Caudate nucleus (tissue), 63 donors: ENCODE measurements at places on chromosomes 7 and 10.

DNA sequence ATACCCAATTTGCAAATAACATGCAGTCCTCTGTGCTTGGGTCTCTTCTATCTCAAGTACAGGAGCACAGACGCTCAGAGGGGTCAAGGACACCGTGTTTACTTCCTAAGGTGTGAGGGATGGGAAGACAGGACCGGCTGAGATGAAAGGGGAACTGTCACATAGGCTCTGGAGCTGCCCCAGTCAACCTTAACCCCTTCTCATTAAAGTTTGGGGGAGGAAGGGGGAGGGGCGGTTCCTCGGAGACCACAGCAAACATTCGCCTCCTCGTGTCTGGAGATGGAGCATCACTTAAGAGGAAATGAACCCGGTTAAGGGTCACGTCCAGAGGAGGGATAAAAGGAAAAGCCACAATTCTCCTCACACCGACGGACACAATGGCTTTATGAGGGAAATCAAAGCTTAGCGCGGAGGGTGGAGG is 1.1 kb downstream of the SH3PXD2A start:
- no peak for DNase-seq

GRCh38 chr10:55550236-55550635 is 749.2 kb upstream of the PCDH15 start:
- DNase-seq, result no peak

DNA sequence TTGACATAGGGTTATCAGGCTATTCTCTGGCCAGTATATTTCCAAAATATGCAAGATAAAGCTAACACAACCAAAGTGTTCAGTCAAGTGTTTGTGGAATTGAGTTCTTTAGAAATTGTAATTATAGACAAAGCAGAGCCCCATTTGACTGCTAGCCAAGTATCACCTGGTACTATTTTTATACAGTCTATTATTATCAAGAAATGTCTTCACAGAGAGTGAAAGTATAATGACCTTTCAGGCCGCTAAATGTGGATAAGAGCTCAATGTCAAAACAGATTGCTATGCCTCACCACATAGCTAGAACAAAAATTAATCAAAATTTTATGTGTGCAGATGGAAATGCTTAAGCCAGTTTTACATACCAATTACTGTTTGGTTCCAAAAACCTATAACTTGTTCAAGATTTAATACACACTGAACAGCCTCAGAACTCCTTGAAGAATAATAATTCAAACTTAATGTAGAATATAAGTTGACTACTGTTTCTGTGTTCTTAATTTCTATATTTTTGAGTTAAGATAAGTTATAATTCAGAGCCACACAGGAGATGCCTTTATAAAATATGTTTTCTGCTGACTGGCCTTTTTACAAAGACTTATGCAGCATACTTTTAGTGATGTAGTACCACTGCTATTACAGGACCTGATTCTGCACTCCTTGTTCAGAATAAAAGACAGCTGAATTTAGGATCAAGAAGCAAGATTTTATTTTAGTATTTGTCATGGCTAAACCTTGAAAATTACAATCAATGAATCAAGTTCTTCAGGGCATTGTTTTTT is 31.0 kb downstream of the PRPS1L1 start:
- no peak for DNase-seq

DNA sequence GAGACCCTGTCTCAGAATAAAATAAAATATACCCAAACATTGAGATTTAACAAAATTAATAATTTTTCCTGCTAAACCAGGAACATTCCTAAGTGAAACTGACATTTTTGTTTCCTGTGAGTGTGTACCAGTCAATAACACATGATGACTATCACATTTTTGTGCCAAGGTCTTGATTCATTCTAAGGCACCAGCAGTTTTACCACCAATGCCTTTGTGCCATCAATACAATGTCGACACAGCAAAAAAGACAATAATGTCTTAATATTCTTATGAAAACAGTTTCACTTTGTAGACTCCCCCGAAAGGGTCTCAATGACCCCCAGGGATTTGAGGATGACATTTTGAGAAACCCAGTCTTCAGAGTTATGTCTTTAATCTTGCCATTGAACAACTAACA is 7.2 kb upstream of the CADPS2 start:
- DNase-seq, result no peak

- no peak for DNase-seq
Observed at GRCh38 chr10:124792998-124793352, 1.3 kb upstream of the EEF1AKMT2 start.

GRCh38 chr10:125684581-125684980 is 1.6 kb upstream of the TEX36 start:
- DNase-seq, result no peak

GRCh38 chr10:124724279-124725027 is 19.7 kb downstream of the FAM53B start:
- DNase-seq, result peak; percentile 26

DNA sequence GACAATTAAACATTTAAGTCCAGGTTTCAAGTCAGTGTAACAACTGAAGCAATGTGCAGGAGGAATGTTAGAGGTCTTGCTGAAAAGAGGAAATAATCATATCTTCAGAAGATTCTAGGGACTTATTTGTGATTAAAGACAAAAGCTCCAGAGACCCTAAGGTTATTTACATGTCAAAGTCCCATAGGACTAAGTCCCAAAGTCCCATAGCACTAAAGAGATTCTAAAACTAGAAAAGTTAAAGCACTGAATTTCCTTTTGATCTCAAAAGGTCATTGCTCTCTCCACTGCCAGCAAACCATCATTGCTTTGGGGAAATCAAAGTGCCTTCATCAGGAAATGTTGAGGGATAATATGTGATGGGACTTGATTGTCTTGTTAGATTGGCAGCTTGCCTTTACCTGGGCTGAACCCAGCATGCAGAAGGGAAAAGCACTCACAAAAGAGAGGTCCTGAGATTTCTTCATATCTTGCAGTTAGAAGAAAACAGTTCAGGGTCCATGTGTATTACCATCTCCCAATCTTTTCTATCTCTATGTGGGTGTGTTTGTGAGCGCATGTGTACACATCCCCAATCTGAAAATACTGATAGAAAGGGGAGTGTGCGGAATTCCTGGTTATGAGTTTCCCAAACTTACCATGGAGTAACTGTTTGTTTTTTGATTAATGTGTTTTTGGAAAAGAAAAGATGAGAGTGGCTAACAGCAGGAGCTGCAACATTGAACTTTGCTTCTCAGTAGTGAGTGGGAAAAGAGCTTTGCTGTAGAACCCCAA is 21.8 kb downstream of the NUDT13 start:
- no peak for DNase-seq

GRCh38 chr10:106360870-106361269 is 803.6 kb downstream of the SORCS1 start:
- DNase-seq, result no peak

DNA sequence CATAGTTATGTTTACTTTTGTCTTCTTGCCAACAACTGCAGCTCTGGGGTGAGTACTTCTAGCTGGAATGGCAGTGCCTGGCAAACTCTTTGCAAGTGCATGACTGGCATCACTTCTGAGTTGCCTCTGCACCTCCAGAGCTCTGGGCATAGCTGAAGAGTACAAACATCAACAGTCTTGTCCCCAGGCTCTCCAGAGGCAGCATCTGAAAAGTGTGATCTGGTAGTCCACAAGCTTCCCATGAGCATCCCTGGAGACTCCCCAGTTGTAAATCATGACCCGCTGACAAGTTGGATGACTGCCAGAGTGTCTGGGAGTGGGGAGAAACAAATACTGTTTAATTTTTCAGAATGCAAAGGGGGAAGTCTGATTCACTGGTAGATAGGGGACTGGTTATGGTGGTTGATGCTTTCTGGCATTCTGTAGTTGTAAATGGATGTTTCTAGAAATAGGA is 138.9 kb upstream of the CDK13 start:
- DNase-seq, result no peak

DNA sequence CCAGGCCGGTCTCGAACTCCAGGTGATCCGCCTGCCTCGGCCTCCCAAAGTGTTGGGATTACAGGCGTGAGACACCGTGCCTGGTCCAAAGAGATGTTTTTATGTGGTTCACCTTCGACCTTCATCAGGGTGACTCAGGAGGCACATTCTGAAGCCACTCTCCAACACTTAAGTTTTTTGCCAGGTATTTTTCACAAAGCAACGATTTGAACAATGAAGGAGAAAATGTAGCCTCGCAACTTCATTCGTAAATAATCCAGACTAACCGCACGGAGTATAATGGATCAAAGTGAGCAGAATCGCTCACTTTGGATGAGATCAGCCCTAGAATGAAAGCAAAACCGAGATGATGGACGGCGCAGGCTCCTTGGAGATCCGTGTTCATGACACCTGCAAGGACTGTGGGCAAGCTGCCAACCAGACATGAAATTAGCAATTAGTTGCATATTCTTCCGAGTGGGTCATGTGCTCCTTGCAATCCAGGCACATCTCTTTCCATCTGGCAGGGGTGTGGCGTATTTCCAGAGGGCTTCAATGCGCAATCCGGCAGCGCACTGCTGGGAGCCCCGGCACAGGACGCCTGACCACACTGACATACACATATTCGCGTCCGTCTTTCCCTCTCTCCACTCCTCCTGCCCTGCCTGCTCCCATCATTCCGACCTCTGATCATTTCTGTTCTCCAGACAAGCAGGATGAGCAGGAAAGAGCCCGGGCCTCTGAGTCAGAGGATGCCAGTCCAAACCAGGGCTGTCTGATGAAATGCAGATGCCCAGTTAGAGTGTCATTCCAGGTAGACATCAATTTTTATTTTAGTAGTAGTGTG is 148.4 kb downstream of the KLF6 start:
- DNase-seq, result no peak

DNA sequence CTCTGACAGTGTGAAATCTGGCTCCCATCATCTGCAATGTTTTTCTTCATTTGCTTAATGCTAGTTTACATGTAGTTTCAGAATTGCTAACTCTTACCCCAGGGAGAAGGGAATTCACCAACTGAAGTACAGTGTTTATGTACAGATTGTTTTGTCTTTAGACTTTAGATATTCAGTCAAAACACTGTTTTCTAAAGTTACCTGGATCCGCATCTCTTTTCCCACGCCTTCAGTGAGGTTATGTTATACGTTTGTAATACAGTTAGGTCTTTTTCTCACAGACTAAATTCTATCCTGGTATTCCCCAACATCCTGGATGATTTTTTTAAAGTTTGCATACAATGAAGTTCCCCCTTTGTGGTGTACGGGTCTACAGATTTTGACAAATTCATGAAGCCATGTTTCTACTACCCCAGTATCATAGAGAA is 3.2 kb upstream of the LYZL1 start:
- DNase-seq, result no peak

DNA sequence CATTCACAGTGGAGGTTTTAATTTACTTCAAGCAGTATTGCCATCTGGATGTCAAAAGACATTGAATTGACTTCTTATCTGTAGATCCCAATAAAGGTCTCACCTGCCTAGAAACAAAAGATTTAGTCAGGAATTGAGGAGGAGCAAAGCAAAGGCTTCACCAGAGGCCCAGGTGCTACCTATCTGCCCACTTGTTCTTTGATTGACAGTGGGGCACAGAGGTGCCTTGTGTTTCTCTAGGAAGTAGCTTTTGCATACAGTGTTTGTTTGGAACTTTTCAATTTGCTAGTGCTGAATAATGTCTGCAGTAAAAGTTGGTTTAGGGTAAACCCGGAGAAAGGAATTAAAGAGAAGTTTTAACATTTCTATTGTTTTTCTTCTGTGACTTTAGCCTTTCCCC is 40.4 kb downstream of the AUTS2 start:
- DNase-seq, result no peak

- no peak for DNase-seq
Observed at GRCh38 chr7:5692845-5693278, 88.6 kb downstream of the RNF216 start.

GRCh38 chr10:30182191-30183054 is 123.0 kb upstream of the JCAD start:
- DNase-seq, result no peak

DNA sequence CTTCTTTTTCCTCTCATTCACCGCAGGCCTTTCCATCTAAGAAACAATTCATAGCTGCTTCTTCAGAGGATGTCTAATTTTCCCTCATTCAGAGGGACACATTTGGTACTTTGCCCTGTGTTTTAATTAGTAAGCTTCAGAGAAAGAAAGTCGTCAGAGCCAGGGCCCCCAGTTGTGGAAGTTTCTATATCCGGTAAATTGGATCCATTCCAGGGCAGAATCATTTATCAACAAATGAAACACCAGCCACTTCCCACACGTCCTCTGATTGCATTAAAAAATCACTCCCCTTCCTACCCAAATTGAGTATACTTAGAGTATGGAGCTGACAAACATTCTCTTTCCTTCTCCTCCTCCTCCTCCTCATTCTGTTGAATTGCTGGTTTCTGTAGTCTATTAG is 205.8 kb upstream of the HDAC9 start:
- DNase-seq, result no peak

- DNase-seq, result no peak
Observed at GRCh38 chr7:85135977-85136376, 50.9 kb downstream of the SEMA3D start.

GRCh38 chr10:514137-514671 is 175.3 kb downstream of the DIP2C start:
- peak; percentile 38 for DNase-seq

- no peak for DNase-seq
Observed at GRCh38 chr10:113808168-113808567, 45.7 kb downstream of the DCLRE1A start.

DNA sequence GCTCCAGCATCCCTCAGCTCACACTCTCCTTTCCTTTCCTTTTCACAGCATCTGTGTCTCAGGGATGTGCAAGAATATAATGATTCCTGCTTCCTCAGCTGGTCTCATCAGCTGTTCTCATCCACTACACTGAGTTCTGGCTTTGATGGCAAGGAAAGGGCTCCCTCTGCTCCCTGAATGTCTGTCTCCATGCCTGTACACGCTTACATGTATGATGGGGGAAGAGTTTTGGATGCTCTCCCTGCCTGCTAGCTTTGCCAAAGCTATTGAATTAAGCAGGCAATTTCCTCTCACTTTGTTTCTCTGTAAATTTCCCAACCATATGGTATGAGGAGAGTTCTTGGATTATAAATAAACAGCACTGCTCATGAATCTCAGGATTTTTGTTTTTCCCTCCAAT is 254.5 kb downstream of the SORCS3 start:
- no peak for DNase-seq

DNA sequence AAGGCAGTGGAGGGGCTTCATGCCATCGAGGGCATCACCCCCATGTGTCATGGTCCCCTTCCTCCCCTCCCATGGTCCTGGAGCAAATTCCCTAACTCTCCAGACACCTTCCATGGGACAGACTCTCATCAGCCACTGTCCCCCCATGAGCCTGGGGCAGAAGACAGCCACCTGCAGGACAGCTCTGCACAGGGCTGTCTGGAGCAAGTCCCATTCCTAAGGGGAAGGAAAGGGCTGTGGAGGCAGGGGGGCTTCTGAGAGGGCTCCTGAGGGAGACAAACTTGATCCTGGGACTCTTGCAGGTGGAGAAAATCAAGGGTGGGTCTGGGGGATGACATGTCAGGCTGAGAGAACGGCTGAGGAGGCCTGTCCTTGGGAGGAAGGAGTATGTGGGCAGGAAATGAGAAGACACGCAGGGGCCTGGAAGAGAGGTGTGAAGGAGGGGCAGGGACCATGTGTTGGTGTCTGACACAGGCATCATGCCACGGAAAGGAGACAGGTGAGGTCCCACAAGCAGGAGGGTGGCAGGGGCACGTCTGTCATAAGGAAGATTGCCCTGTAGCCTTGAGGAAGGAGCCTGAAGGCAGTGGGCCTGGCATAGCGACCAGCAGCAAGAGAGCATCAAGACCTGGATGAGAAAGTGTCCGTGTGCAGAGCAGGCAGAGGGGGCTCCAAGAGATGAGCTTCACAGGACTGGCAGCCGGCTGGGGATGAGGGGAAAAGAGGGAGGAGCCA is 14.4 kb upstream of the GDF10 start:
- DNase-seq, result no peak
